ENCODE measurements at places on chromosomes 4 and X.

GRCh38 chr4:186347743-186348142, 81.8 kb downstream of the F11 start:
- no peak for DNase-seq

GRCh38 chr4:16034010-16034748, 49.6 kb downstream of the PROM1 start:
- DNase-seq: peak; percentile 42

DNA sequence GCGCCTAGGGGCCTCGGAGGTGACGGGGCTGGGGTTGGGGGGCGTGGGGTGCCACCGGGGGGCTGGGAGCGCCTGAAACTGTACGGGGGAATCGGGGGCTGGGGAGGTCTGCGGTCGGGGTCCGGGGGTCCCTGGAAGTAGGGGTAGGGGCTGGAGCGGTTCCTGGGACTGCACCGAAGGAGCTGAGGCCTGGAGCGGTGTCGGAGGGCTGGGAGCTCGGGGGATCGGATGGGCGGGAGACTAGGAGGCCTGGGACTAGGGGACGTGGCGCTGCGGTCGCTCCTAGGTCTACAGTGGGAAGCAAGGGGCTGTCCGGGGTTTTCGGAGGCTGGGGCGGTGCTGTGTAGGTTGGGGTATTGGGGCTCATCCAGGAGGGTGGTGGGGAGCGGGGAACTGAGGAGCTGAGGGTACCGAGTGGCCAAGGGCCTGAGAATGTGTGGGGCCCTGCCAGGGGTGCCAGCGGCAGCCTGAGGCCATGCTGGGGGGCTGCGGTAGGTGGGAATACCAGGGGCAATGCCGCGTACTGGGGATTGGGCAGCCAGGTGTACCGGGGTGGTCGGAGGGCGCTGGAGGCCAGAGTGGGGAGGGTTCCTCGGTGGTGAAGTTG, 562 bp downstream of the AKAP17A start:
- DNase-seq: no peak

DNA sequence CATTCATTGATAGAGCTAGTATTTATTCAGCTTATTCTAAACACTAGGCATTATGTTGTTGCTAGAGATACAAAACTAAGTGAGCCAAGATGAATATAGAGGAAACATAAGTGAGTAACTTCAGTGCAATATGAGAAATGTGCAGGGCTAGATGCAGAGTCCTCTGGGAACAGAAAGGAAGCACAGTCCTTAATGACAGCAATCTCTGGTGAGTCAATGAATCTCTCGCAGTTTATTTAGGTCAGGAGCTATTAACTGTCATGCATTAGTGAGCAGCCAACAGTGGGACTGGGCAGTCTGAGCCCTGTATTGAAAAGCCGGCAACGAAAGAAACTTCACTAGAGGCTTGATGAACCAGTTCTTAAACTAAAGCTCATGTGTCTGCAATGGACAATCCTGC, 598.1 kb upstream of the MAGEB2 start:
- DNase-seq: peak; percentile 13

DNA sequence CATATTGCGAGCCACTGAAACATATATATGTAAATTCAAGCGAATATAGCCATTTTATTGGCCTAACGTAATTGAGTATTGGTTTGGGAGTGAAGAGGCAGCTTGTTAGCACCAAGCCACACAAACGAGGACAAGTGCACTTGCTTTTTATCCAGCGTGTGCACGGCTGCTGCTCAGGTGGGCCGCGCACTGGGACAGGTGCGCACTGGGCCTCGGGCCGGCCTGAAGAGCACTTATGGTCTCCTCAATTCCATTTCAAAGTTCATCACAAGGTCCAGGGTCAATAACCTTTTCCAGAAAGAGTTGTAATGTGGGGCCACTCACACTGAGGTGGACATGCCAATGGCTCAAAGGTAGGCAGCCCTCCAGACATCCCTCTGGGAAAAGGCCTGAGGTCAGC, 95.9 kb downstream of the ATP8A1 start:
- DNase-seq: no peak

GRCh38 chr4:101471201-101471600, 123.9 kb upstream of the PPP3CA start:
- DNase-seq: peak; percentile 4

DNA sequence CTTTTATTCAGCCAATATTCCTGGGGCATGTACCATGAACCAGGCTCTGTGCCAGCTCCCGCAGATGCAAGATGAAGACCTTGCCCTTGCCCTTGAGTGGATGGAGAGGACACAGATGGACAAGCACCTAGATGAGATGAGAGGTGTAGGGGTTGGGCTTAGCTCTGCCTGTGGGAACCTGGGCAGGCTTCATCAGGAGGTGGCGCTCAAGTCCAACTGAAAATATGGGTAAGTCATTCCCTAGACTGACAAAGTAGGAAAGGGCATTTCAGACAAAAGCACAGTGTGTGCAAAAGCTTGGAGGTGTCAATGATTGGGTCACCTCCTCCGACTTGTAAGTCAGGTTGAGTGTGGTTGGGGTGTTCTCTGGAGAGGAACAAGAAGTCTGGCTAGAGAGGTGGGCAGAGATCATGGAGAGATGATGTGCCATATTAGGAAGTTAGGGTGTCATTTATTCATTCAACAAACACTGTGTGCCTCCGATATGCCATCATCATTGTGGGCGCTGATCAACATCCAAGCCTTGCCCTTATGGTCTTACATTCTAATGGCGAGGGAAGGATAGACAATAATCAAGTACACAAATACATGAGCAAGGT, 64.6 kb downstream of the ANAPC4 start:
- peak; percentile 62 for DNase-seq

- no peak for DNase-seq
Measured at GRCh38 chr4:185600801-185601434, 65.6 kb upstream of the PDLIM3 start.

DNA sequence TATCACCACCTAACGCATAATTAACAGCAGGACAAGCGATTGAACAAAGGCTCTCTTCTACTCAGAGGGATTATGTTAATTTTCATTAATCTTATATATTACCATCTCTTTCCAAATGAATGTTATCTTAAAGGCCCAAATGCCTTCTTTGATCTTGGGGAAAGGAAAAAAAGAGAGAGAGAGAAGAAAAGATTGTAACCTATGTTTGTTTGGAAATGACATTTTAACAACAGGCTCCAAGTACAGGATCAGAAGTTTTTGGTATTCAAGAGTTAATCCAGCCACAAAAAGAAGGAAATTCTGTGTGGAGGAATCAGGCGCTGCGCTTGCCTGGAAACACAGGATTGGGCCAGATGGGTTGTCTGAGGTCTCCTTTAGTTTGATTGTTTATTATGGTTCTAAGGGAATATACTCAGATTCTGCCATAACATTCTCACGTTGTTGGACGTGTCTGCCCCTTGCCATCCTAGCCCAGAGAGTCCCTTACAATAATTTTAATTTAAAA, 100.7 kb upstream of the STX18 start:
- no peak for DNase-seq

DNA sequence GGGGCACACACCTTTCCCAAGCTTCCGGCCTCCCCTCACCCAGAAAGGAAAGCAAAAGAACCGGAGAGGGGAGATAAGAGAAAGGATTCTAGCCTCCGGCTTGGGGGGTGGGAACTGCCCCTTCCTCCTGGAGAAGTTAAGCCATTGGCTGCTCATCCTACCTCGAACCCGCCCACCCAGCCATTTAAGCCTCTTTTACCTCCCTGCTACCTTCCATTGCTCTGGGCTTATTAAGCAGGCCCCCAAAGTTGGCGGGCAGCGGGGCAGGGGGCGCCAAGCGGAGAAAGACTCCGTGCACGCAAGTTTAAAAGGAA, 2.3 kb downstream of the MAML3 start:
- DNase-seq: peak; percentile 87

DNA sequence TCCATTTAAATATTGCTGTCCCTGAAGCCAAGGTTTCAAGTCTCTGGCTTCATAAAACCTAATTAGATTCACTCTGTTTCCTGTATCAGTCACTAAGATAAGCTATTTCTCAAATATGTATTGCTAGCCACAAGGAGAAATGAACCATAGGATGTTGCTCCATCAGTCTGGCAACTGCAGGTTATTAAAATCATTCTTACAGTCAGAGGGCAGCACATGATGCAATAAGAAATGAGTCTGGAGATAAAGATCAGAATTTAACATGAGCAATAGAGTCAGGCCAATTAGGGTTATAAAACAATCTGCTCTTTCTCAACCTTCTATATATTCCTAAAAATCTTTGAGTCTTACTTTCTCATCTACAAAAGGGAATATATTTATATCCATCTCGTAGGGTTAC, 7.2 kb downstream of the PRKG2 start:
- DNase-seq: peak; percentile 29

- DNase-seq: no peak
Measured at GRCh38 chrX:140292961-140293360, 211.9 kb downstream of the SOX3 start.

DNA sequence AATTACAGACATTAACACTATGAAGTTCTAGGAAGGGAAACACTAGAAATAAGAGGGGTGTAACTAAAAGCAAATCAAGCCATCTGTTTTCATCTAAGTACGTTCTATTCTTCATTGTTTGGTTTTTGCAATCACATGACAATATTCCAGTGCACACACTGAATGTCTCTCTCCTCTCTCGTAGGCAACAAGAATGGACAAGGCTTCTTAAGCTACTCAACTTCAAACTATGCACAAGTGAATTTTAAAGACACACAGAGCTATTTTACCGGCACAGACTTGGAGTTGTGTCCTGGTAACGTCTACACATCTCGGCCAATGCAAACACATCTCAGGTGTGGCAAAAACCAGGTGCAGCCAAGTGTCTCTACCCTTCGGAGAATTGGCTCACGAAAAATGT, 173.3 kb downstream of the PRKX start:
- no peak for DNase-seq

- DNase-seq: no peak
Measured at GRCh38 chrX:6738518-6739470, 203.9 kb upstream of the VCX3A start.

GRCh38 chrX:119755981-119756533, 2.3 kb upstream of the SOWAHD start:
- DNase-seq: peak; percentile 88

DNA sequence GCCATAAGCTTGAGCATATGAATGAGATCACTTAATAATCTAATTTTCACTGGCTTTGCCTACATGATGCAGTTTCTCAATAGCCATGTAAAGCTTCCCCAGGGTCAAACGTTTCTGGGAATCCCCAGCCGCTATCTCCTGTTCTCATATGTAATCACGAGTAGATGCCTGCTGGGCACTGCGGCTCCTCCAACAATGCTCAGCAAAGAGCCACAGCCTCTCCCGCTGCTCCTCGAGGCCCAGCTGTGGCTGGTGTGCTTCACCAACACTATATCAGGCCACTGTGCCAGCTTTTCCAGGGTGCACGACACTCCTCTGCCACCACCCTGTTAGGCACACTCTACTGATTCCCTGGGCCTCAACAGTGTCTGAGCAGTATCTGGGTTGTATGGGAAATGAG, 78.3 kb upstream of the RASGEF1B start:
- no peak for DNase-seq

DNA sequence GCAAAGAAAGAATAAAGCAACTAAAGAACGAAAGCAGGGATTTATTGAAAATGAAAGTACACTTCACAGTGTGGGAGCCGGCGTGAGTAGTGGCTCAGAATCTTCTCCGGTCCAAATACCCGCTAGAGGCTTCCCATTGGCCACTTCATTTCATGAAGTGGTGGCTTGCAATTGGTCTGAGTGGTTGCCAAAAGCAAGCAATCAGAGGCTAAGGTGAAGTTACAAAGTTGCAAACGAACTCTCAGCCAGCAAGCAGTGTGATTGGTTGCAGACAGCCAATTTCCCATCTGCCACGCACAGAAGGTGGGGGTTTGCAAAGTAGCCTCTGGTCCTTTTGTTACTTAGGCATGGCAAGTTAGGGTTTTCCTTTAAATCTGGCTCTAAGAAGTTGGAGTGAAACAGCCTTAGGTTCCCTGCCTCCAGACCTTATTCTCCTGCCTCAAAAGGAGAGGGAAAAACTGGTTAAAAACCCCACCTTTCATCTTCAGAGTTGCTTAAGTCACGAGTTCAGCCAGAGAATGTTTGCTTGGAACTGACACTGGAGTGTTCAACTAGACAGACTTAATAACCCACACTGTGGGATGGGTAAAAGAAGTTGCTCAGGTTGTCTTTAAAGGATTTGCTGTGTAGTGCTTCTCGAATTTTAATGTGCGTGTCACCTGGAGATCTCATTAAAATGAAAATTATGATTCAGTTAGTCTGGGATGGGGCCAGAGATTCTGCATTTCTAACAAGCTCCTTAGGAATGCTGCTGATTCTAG, 6.9 kb upstream of the CLOCK start:
- DNase-seq: peak; percentile 67

- no peak for DNase-seq
Measured at GRCh38 chrX:25020391-25020904, 4.7 kb upstream of the ARX start.

DNA sequence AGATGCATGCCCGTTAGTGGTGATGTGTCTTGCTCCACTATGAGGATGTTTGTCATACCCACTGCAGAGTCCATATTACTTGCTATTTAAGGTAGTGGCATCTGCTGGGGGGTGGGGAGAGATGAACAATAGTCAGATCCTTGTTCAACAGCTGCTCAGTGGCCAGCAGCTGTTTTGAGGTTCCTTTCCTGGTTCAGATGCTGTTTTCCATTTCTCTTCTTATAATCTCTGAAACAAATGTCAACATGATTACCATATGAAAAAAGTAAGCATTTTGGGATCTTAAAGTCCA, 1567.9 kb upstream of the TENM3 start:
- no peak for DNase-seq

DNA sequence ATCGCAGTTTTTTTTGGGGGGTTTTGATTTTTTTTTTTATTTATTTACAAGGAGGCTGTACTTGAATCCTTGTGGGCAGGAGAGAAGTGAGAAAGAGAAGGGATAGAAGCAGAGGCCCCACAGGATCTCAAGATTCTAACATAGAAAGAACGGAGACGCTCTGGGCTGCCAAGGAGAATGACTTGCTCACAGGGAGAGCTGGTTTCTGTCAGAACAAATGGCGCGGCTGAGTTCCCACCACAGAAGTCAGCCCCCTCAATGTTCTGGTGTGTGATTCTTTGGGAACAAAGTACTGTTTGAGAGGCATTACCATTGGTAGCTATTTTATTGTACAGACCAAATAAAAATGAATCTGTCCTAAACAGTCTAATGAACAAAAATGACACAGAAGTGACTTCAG, 80.6 kb downstream of the ATXN3L start:
- DNase-seq: peak; percentile 39

- DNase-seq: peak; percentile 93
Measured at GRCh38 chr4:2923141-2923551, 40.1 kb downstream of the NOP14 start.

DNA sequence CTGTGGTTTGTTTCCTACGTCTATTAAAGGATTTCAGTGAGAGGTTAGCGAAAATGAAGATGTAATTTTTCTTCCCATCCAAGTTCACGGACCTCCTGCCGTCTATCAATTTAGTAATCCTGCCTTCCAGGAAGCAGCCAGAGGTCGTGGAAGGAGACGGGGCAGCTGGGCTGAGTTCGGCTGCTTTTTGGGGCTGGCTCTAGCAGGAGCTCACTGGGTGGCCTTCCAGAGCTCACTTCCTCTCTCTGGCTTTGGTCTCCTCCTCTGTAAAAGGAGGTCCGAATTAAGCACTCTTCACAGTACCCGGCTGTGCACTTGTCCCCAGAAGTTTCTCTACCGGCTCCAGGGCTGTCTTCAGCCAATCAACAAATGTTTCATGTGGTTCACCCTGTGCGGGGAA, 295.4 kb downstream of the BCOR start:
- DNase-seq: no peak

GRCh38 chrX:104510801-104511200, 55.2 kb upstream of the IL1RAPL2 start:
- DNase-seq: no peak

Data from amniotic epithelial cell (primary cell).